ENCODE measurements at places on chromosomes 16 and 17.

DNA sequence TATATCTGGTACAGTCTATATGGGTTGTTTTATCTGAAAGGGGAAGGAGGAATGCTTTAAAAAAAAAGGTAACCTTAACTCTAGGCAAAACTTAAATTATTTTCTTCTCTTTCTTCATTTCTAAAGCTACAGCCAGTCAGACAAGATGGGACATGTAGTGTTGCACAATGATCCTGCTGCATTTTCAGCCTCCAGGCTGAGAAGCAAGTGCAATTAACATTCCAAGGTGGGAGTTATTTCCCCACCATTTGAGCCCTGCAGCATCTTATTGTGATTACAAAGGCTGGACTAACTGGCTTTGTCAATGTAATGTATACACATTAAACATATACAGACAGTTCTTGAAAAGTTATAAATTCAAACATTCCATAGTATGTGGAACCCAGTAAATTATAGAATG lies 22.6 kb upstream of the NF1 start:
- DNase-seq: no peak

DNA sequence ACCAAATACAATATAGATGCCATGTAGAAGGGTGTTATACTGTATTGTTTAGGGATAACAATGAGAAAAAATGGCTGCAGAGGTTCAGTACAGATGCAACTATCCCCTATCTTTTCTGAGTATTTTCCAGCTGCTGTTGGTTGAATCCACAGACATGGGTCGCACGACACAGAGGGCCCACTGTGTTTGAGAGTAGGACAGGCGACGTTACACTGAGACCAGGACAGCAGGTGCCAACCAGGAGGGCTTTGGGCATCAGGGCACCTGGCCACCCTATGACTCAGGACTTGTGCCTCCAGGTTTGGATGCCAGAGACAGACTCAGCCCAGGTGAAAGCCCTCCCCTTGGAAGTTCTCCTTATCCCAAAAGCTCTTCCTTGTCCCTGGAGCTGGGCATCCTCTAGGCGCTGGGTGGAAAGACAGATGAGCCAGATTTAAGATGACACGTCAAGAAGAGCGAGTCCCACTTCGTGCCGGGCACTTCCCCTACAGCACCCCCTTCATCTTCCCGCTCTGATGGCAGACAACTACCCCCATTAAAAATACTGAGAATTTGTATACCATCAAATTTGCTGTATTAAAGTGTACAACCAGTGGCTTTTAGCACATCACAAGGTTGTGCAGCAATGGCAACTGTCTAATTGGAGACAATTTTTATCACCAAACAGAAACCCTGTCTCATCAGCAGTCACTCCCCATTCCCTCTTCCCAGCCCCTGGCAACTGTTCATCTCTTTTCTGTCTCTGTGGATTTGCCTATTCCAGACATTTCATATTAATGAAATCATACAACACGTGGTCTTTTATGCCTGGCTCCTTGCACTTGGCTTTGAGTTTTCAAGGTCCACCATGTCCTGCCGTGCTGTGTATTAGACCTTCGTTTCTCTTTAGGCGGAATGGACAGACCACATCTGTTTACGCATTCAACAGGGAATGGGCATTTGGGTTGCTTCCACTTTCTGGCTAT lies 30.6 kb downstream of the TNFRSF13B start:
- no peak for DNase-seq

GRCh38 chr17:49218941-49219913 lies 8.7 kb downstream of the ABI3 start:
- DNase-seq: no peak

DNA sequence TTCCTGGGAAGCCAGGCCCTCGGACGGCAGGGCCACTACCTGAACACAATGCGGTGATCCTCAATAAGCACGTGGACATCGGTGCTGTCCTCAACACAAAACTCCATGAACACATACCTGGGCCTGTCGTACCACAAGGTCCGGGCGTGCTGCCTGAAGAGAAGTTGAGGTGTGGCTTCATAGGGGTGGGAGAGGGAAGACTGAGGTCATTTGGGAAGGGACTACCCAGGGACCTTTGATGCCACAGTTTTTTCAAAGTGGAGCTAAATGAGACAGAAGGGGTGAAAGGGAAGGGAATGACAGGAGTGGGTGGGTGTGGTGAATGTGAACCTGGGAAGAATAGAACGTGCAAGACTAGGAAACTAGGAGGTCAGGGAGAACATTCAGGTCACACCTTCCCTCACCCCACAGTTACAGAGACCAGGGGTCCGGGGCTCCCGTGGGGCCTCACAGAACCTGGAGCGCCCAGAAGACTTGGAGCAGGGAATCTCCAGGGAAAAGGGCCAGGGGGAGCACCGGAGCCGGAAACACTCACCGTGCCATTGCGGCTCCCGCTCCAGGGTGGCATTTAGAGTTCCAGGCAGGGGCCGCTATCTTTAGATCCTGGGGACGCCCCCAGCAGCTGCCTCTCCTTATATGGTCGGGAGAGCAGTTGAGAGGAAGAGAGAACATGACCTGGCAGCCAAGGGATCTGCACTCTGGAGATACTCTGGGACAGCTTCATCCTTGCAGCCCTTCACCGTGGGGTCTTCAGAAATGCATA lies at the start of gene PTGES3L:
Gene PTGES3L (minus strand): TSS at position 570 of the 763 bp plus-strand sequence. CDS start 27 bp downstream, at position 543.
- no peak for DNase-seq

- DNase-seq: no peak
Measured at GRCh38 chr17:82424001-82424862, 5.8 kb upstream of the OGFOD3 start.

- DNase-seq: peak; percentile 53
Measured at GRCh38 chr16:1812732-1813163, 13.9 kb downstream of the HAGH start.

GRCh38 chr17:8503807-8504206 lies 68.1 kb downstream of the NDEL1 start:
- DNase-seq: no peak

GRCh38 chr17:81348097-81349055 lies 46.9 kb upstream of the BAHCC1 start:
- DNase-seq: no peak

- no peak for DNase-seq
Measured at GRCh38 chr17:66654764-66655163, 180.2 kb upstream of the CACNG5 start.

DNA sequence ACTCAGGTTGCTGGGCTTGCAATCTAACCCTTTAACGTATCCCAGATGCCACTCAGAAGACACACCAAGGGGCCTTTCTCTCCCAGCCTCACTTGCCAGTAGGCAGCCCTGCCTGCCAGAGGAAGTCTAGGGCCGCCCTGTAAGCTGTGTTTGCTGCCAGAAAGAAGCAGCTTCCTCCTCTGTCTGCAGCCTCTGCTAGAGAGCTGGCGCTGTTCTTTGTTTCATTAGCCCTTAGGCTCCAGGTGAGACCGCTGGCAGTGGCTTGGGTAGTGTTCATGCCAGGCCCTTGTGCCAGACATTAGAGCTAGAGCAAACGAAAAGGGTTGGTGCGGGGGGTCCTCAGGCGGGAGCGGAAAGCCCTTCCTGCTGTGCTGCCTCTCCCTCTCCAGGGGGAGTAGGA lies 8.9 kb downstream of the CTRL start:
- DNase-seq: no peak

- no peak for DNase-seq
Measured at GRCh38 chr16:65125871-65126270, 4.0 kb upstream of the CDH11 start.

Data from renal cortex interstitium (tissue), 15 donors.